ENCODE measurements at places on chromosomes 4 and X.

DNA sequence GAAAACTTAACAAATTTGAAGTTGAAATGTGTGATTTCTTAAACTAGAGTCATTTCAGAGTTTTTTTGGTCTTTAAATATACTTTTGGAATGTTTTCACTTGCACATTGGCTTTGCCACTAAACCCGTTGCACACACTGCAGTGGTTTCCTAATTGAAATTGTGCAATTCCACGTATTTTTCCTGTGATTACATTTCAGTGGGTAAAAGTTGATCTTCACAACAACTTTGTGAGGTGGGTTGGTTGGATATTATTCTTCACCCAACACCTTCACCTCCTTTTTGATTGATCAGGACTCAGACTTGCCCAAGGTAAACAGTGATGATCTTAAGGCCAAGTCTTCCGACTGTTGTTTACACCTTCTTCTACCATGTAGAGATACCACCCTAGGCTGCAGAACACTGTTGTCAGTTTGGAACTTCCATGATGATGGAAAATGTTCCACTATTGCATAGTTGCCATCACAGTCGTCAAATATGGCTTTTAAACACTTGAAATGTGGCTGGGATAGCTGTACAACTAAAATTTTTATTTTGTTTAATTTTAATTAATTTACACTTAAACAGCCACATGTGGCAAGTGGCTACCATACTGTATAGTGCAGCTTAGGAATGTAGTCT is 13.7 kb downstream of the SEPTIN11 start:
- no peak for DNase-seq

DNA sequence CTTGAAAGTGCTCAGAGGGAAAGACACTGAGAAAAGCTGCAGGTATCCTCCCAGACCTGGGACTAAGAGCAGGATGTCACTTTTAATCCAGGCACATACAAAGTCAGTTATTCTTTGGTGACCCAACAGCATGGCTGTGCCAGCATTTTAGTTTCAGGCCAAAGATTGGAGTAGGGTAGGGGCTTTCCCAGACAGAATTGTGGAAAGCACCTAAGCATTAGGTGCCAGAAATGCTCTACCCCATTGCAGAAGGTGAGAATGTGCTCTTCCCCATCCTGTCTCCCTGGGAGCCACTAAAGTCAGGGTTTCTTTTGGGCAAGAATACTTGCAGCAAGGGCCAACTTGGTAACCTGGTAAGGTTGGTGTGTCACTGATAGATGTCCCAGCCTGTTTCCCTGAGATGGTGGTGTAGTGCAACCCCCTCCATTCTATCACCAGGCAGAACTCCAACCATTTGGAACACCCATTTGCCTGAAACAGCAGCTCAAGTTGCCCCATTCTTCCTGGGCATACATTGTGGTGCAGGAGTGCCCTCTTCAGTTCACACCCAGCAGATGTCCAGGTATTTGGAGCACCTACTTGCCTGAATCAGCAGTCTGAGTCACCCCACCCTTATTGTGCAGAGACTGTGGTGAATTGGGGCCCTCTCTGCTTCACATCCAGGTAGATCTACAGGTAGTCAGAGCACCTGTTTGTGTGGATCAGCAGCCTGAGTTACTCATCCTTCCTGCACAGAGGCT is 183.5 kb downstream of the ZC4H2 start:
- no peak for DNase-seq

DNA sequence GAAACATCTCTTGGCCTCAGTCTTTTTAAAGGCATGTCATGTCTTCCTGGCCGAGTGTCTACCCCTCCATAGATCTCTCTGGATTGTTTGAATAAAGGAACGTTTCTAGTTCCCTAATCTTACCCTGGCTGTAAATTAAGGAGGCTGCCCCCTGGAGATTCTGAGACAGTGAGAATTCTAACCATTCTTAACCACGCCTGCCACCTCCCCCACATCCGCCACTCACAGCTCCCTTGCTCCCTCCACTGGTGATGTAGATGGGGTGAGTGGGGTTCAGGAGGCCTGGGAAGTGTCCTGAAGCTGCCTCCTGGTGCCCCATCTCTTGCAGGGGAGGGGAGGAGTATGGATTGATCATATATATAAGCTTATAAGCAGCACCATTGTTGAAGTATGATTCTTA is 48.0 kb upstream of the TRIM2 start:
- no peak for DNase-seq

- DNase-seq, result no peak
These were observed 24.2 kb downstream of the RBPJ start for GRCh38 chr4:26344901-26345564.

- DNase-seq, result no peak
These were observed 183.2 kb upstream of the PUDP start for GRCh38 chrX:7330971-7331746.

- no peak for DNase-seq
These were observed 452 bp upstream of the RAI2 start for GRCh38 chrX:17861489-17862011.

DNA sequence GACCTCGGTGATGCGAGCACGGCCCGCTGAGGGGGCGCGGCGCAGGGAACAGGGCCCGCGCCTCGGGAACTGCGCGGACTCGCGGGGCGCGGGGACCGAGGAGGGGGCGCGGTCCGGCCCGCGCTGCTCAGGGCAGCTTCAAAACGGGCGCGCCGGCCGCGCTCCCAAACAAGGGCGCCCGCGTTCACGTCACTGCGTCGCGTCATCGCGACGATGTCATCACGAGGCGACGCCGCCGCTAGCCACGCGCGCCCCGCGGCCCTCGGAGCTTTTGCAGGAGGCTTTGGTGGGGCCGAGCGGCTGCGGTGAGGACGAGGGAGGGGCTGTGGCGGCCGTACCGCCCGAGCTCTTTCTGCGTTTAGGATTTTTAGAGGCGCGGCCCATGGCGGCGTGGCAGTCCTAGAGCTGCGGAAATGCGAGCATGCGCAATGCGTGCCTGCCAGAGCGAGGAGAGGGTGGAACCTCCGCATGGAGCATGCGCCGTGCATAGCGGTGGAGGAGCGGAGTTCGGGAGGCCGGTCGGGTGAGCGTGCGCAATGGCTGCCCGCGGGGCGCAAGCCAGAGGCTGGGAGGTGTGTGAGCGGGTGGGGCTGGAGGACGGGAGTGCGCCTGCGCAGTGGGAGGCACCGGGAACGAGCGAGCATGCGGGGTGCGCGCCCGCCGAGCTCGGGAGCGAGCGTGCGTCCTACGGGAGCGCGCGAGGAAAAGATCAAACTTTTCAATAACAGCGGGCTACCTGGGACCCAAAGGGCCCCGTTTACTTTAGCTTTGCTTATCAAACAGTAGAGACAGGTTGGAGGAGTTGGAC is at the start of gene PPP2R3B:
Gene PPP2R3B, minus strand, starts transcription at position 140 of the 808 bp plus-strand sequence. CDS start 216 bp downstream, outside the sequence.
- peak; percentile 96 for DNase-seq

GRCh38 chrX:122301491-122301890 is 882.6 kb upstream of the GRIA3 start:
- no peak for DNase-seq

- DNase-seq, result no peak
These were observed 657.2 kb upstream of the DIAPH2 start for GRCh38 chrX:96027407-96027806.

DNA sequence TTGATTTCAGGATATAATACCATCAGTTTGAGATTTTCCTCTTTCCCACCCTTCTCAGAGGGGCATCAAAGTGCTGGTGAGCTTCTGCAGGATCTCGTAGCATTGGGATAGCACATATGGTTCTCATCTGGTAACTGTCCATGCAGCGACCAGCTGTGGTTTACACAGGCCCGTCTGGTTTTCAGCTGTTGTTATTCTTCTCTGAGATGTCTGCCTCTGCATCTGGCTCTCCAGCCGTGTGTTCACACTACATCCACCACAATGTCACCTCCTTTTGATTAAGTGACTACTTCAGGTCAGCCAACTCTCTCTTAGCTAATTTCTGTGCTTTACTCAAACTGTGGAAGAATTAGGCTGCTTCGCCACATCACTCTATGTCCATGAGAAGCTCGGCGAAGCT is 676.7 kb upstream of the TENM3 start:
- DNase-seq, result no peak

- DNase-seq, result no peak
These were observed 20.6 kb downstream of the SCD5 start for GRCh38 chr4:82777857-82778525.

DNA sequence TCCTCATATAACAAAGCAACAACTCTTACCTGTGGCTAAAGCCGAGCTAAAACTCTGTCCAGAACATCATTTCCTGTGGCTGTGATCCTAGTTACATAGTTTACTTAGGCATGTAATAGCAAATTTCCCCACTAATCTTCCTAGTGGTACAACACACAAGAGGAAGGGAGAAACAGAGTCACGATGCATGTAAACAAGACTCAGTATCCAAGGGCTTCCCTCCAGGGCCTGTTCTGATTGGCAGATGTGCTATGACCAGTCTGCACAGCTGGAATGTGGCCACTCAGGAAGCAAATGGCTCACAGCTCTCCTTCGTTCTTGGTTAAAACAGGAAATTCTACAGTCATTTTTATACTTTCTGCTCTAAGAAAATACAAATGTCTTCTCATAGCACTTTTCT is 49.2 kb upstream of the PRSS48 start:
- no peak for DNase-seq

DNA sequence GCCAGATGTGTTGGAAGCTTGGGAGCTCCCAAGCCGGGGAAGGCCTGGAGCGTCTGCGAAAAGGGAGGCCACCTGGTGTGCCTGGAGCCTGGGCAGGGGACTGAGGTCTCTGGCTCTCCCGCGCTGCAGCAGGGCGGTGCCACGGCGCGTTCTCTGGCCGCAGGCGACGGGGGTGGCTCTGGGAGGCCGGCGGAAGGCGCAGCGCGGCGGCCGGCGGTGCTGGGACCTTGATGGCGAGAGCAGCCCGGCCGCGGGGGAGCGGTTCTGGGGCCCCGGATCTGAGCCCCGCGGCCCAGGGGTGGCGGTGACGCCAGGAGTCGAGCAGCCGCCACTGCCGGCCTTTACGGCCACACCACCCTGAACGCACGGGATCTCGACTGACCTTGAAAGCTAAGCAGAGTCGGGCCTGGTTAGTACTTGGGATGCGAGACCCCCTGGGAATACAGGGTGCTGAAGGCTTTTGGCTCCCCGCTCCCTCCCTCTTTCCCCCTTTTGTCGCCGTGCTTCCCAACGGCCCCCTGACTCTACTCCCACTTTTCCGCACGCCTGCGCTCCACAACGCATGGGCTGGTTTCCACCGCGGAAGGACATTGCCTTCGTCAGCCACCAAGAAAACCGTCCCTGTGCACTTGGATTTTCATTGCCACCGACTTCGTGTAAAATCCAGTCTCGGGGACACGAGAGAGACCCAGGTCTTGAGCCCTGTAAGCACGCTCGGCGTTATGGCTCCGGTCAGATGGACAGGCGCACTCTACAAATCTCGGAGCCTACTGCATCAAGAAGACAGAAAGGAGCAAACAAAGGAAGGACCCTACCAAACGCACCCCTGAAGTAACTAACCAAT is 9.5 kb downstream of the FRG2 start:
- no peak for DNase-seq

DNA sequence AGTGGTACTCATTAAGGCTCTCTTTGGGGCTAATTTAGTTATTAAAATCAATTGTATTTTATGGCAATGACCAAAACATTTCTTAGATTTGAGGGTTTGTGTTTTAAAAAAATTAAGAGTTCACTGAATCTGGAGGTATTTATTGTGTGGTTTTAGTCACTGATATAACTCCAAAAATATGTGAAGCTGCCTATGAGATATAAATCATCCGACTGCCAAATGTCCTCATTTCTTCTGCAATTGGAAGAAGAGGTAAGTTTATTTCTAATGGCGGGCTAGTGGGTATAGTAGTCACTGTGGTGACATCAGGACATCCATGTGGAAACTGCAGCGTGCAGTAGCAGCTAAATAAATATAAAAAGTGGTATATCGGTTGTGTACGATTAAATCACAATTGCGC is 205.5 kb downstream of the MID1 start:
- DNase-seq, result no peak

DNA sequence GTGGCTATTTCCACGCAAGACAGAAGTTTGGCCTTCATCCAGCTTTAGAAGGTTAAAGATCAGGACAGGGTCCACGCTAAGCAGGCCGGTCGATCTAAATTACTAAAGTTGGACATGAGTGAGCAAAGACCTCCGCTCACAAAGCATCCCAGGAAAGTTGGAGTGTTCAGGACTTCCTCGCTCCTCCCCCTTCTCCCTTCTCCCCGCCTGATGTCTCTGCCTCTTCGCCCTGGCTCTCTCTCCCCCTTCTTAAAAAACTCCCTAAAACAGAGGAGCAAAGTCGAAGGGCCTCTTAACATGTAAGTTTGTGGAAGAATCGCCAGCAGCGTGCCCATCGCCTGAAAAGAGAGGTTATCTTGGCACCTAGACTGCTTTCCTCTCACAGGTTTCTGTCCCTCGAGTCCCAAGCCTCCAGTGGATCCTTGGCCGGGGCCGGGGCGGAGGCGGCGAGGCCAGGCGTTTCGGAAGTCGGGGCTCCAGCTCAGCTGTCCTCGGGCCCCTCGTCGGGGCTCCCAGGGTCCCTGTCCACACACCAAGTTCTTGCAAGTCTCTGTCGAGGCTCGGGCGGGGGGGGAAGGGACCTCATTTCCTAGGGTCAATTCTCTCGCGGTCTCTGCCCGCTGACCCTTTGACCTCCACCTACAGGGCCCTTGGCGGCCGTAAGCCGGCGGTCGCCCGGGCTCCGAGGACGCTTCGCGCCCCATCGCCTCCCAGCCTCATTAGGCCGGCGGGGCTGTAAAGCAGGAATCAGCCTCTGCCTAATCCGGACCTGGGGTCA is 7.6 kb downstream of the ZIC3 start:
- no peak for DNase-seq

DNA sequence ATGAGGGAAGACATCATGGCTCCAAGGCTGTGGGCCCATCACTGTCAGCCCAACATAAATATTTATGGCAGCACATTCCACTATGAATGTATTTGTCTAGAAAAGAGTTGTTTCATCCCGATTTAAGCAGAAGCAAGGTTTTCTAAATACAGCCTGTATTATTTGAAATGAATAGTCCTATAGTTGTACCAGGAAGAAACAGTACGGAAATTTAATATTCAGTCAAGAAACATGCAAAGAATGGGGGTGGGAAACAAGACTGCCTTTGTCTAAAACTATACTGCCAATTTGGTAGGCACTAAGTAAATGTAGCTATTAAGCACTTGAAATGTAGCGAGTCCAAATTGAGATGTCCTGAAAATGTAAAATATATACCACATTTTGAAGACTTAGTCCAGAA is 69.1 kb downstream of the MOSPD2 start:
- DNase-seq, result no peak

All from stimulated activated CD8-positive, alpha-beta memory T cell treated with anti-CD3 and anti-CD28 coated beads, Interleukin-7, amount 100 ng/mL, for 24 hours (primary cell).